ENCODE measurements at places on chromosomes 3 and 15.

GRCh38 chr15:89830639-89831038, 16.0 kb upstream of the ANPEP start:
- DNase-seq = no peak

- DNase-seq = peak; percentile 70
These were observed 139.0 kb downstream of the P3H2 start for GRCh38 chr3:189981668-189982067.

DNA sequence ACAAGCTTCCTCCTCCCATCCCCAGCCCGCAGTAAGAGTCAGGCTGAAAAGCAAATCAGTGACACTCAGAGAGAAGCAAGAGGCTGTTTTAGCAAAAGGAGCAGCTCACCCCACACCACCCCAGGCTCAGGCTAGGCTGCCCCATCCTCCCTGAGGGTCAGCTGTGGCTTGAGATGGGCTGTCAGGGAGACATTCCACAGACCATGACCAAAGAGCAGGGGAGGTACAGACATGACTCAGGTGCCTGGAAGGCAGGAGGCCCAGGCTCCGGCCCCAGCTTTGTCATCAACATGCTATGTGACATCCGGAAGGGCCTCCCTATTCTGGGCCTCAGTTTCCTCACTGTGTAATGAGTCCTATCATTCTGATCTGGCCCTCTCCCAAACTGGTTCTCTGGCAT, 24.7 kb downstream of the HCN4 start:
- no peak for DNase-seq

DNA sequence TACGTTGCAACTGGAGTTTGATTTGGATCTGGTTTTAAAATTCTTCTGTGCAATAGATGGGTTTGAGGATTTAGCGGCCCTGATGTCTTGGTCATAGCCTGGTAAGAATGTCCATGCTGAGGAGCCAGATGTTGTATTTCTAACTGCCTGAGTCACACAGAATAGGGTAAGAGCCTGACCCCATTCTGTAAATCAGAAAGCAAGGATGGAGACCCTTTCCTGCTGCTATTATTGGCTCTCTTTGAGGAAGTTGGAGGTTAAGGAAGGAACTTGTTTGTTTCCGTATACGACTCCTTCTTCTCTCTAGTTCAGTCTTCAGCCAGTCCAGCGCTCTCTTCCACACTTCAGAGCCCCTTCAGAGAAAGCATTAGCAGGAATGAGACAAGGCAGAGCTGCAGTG, 65.1 kb downstream of the HCN4 start:
- DNase-seq = no peak

DNA sequence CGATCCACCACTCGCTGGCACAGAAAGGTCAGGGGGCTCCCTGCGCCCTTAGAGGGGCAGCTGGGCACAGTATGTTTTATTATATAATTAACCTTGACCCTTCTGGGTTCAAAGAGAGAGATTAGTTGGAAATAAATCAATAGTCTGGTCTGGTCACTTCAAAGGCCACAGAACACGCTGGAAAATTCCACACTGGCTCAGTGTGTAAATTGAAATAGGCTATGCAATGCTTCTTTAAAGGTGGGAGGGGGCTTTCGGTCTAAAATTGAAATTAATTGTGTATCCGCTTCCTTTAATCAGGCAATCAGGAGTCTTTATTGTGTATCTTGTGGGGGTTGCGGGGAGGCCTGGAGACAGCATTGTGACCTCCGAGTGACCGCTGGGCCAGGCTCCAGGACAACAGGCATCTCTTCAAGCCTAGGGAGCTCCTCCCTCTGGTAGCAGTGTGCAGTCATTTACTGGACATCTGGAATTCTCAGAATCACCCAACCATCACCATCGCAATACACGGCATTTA, 8.0 kb downstream of the RNU5B-1 start:
- no peak for DNase-seq

DNA sequence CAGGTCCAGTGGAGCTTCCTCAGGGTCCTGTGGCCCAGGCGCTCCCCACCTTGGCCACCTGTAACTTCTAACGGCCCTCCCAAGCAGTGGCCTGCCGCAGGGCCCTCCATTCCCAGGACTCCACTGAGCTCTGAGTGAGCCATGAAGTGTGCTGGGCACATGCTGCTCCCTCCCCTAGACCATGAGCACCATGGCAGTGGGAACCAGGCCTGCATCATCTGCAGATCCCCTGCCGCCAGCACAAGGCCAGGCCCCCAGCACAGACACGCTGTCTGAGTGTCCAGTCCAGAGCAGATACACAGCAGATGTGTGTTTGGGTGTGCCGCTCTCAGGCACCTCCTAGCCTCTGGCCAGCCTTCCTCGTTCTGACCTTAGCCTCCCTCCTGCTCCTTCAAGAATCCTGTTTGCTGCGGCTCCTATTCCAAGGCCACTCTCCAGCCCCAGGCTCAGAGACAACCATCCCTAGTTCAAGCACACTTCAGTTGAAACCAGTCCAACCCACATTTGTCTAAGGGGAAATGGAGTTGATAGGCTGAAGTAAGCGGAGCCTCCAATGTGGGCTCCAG, 7.0 kb upstream of the KLF15 start:
- DNase-seq = no peak

Measured in BJ (cell line).